ENCODE measurements at places on chromosomes 4 and X. TPM values are rescaled to one million over a fixed set of nuclear protein-coding genes. Genes with fewer than 3 reads are reported as not detected.

- no peak for DNase-seq
These were observed 494 bp downstream of the SPOCK3 start for GRCh38 chr4:167233685-167234315.

GRCh38 chr4:153555730-153556434, 89.7 kb downstream of the TMEM131L start:
- DNase-seq = peak; percentile 67

Gene CLNK
- not detected for total RNA-seq

Gene TMPRSS11A
- not detected for total RNA-seq

- peak; percentile 32 for DNase-seq
These were observed 75.2 kb upstream of the NUDT6 start for GRCh38 chr4:122997463-122998101.

GRCh38 chrX:131862321-131862720, 160.8 kb upstream of the STK26 start:
- no peak for DNase-seq

GRCh38 chr4:30068234-30068633, 651.9 kb upstream of the PCDH7 start:
- DNase-seq = no peak

DNA sequence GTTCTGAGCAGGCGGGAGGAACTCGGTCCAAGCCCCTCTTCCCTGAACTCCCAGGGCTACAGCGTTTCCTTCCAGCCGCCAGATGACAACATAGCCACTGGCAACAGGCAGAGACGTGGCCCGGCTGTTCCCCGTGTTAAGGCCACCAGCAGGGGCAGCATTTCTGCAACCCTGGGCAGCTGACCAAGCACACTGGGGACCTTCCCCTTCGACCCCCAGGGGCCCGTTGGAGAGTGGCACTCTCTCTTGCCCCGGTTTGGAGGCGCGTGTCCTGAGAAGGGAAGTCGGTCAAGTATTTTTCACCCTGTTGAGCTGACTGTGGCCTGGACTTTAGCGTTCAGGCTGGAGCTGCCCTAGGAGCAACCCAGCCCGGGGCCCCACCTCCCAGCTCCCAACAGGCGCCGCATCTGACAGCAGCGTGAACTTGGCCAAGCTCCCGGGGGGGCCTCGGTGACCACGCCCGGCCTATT, 37.6 kb downstream of the ZBTB49 start:
- peak; percentile 47 for DNase-seq
